Lower lobe of right lung (tissue), 2 donors: ENCODE measurements at places on chromosomes 1 and 21. TPM values are rescaled to one million over a fixed set of nuclear protein-coding genes. Genes with fewer than 3 reads are reported as not detected.

CRYBG2 gene
- total RNA-seq, result 2.1 TPM

ALX3 gene
- total RNA-seq, result not detected

LORICRIN gene
- not detected for total RNA-seq

ASAP3 gene
- total RNA-seq, result 34.5 TPM

PGD gene
- 213 TPM for total RNA-seq

KANK4 gene
- 4.4 TPM for total RNA-seq

CDA gene
- total RNA-seq, result 5.3 TPM

VWA5B1 gene
- 0.30 TPM for total RNA-seq

SMIM11 gene
- total RNA-seq, result 19.7 TPM

MCOLN3 gene
- total RNA-seq, result 7.6 TPM

LCE1D gene
- total RNA-seq, result not detected

ATAD3C gene
- total RNA-seq, result 7.8 TPM

BARHL2 gene
- total RNA-seq, result not detected

DNA sequence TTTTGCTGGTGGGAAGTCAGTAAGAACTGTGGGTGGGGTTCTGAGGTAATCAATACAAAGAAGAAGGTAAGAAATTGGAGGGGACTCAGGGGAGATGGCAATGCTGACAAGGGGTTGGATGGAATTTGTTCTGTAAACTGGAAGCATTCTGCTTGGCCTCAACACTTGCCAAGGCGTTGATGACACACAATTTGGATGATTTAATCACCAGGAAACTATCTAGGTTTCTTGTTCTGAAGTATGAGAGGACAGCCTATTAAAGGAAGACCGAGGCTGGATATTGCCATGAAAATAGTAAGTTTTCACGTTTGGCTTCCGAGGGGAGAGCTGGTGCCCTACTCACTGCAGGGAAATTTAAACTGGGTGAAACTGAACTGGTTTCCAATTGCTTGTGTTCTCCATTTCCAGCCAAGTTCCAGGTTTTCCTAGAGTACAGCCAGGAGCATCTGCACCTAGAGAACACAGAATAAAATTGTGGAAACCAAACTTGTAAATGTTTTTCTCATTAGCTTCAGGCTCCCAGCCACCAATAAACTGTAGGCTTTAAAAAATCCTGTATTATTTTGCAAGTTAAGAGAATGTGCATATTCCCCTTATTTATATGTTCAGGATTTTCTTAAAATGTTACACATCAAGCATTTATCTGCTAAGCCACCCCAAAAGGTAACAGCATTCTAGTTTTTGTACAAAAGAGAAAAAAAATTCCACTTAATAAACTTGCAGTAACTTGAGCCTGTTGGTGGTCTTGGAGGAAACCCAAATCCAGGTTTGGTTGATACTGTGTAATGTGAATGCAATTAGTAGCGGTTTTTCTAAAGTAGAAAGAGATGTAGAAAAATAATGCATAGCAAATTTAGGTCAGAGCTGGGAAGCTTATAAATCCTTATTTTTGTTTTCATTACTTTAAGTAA is 53.8 kb downstream of the ROR1 start:
- no peaks in the 10 kb centered on the region for H3K27me3 ChIP-seq
- DNase-seq, result no peak
- H3K27ac ChIP-seq, result no peak overlapping the region
- no peak overlapping the region for H3K4me3 ChIP-seq

DNA sequence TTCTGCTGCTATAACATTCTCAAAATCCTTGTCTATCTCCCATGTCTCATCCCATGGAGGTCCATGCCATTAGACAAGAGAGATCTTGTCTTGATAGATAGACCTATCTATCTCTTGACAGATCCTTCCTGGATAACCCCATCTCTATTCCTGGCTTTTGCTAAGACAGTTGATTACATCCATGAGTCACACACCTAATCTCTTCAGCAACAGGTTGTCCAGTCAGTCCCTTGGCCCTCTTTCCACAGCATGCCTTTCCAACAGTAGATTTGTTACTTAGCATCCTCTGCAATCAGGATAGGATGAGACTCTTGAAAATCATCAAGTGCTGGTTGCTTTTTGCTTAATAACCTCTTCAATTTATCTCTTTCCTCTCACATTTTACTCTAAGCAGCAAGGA is 46.6 kb downstream of the TRMT1L start:
- no peaks in the 10 kb centered on the region for H3K27me3 ChIP-seq
- H3K36me3 ChIP-seq, result no peaks in the 10 kb centered on the region
- H3K4me3 ChIP-seq, result no peak overlapping the region
- H3K4me1 ChIP-seq, result no peaks in the 10 kb centered on the region
- H3K27ac ChIP-seq, result no peak overlapping the region
- no peak for DNase-seq

DNA sequence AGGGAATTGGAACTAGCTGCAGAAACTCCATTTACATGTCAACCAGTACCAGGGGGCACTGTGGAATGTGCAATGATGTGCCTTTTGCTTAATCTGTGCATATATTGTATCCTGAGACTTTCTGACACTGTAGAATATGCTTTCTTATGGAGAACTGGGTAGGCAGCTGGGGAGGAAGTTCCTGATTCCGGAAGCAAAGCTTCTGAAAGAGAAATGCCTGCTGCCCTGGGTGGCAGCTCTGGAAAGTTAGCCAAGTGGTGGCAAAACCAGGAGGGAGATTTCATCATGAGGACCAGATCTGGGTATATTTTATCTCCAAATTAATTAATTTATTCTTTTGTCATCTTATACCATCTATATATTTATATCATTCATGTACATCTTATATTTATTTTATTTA is 116.7 kb downstream of the XCL2 start:
- no peaks in the 10 kb centered on the region for H3K27me3 ChIP-seq
- H3K4me1 ChIP-seq, result peaks cover 7% of the 10 kb centered on the region
- DNase-seq, result no peak
- H3K36me3 ChIP-seq, result no peaks in the 10 kb centered on the region
- H3K4me3 ChIP-seq, result no peak overlapping the region

GRCh38 chr1:198909973-198910372 is 271.1 kb downstream of the PTPRC start:
- peaks cover 10% of the 10 kb centered on the region for H3K4me1 ChIP-seq
- no peak overlapping the region for H3K27ac ChIP-seq
- no peak overlapping the region for H3K4me3 ChIP-seq
- H3K27me3 ChIP-seq, result no peaks in the 10 kb centered on the region

DNA sequence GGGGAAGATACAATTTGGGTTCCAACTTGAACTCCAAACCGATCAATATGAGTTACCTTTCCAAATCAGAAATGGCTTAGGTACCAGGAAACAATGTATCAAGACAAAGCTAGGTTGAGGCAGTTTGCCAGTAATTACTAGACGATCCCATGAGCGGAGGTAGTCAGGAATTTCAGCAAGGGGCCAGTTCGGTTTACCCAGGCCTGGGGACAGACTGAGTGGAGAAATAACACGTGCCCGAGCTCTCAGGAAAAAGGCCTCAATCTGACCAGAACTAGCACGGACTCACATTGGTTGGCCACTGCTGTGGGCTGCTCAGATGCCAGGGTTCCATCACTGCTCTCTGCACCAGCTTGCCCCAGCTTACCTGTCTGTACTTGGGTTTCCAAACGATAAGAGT is 15.3 kb downstream of the CLSTN1 start:
- H3K4me3 ChIP-seq, result no peak overlapping the region
- H3K27ac ChIP-seq, result no peak overlapping the region
- H3K27me3 ChIP-seq, result no peaks in the 10 kb centered on the region
- no peaks in the 10 kb centered on the region for H3K36me3 ChIP-seq
- peaks cover 19% of the 10 kb centered on the region for H3K4me1 ChIP-seq
- DNase-seq, result no peak

GRCh38 chr1:204426035-204426436 is 14.4 kb upstream of the PPP1R15B start:
- no peak overlapping the region for H3K27ac ChIP-seq
- DNase-seq, result no peak
- no peaks in the 10 kb centered on the region for H3K4me1 ChIP-seq

- no peaks in the 10 kb centered on the region for H3K27me3 ChIP-seq
- no peaks in the 10 kb centered on the region for H3K36me3 ChIP-seq
- H3K4me1 ChIP-seq, result peaks cover 38% of the 10 kb centered on the region
- no peak overlapping the region for H3K27ac ChIP-seq
- H3K4me3 ChIP-seq, result no peak overlapping the region
- no peak for DNase-seq
Observed at GRCh38 chr1:64519901-64520300, 50.0 kb downstream of the CACHD1 start.

- no peaks in the 10 kb centered on the region for H3K36me3 ChIP-seq
- DNase-seq, result no peak
- H3K27me3 ChIP-seq, result no peaks in the 10 kb centered on the region
- no peak overlapping the region for H3K4me3 ChIP-seq
Observed at GRCh38 chr1:12130466-12131130, 36.2 kb upstream of the TNFRSF1B start.

- peaks cover 47% of the 10 kb centered on the region for H3K4me1 ChIP-seq
- H3K27ac ChIP-seq, result peak overlapping the region; percentile 58
- H3K4me3 ChIP-seq, result no peak overlapping the region
- H3K36me3 ChIP-seq, result no peaks in the 10 kb centered on the region
- DNase-seq, result no peak
Observed at GRCh38 chr1:109802136-109802900, 38.6 kb upstream of the EPS8L3 start.

DNA sequence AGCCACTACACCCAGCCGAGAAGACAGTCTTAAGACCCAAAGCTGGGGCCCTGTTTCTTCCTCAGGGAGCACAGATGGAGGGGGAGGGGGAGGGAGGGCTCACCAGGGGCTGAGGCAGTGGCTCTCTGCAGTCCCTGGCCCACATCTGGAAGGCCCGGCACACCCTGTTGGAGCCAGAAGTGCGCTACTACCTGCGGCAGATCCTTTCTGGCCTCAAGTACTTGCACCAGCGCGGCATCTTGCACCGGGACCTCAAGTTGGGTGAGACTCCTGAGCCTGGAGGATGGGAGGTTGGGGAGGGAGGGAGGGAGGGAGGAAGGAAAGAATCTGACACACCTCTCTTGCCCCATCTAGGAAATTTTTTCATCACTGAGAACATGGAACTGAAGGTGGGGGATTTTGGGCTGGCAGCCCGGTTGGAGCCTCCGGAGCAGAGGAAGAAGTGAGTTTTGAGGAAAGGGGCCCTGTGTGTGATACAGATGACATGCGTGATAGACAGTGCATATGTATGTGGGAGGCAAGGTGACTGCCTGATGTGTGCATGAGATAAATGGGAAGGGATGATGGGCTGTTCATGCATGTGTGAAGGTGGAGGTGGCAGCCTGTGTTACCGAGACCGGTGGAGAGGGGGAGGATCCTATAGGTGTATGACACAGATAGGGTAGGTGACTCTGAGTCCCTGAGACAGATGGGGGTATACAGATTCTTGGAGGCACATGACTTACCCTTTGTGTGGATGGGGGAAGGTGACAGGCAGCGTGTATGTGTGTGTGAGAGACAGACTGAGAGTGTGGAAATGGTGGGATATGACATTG is 1.5 kb downstream of the PLK3 start:
- no peaks in the 10 kb centered on the region for H3K27me3 ChIP-seq
- H3K4me1 ChIP-seq, result peaks cover 67% of the 10 kb centered on the region
- H3K4me3 ChIP-seq, result peak overlapping the region; percentile 83
- DNase-seq, result peak; percentile 54
- peaks cover 42% of the 10 kb centered on the region for H3K36me3 ChIP-seq

DNA sequence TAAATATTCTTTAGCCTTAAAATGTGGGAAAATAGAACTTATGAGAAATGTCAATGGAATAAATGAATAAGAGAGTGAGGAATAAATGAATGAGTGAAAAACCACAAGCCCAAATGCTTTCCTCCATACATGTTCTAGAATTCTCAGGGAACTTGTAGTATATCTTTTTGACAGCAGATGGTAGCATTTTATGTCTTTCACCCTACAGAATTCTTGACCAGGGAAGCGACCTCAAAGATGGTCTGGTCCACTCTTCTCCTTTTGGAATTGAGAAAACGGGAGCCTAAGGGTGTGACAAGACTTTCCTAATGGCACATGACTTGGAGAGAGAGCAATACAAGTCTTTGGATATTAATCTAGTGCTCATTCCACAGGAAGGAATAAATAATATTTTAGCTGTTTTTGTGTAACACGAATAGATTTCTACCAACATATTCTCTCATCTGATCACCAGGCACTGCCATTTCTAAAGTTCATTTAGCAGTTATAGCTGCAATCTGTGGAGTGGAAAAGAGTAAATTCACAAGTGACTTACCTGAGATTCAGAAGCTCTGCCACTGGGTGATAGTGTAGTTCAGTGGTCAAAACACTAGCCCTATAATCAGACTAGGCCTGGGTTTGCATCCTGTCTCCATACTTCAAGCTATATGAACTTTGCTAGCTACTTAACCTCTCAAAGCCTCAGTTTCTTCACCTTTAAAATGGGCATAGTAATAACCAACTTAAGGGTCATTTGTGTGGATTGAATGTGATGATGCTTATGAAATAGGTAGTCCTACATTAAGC is 15.0 kb upstream of the F5 start:
- no peaks in the 10 kb centered on the region for H3K36me3 ChIP-seq
- H3K27me3 ChIP-seq, result no peaks in the 10 kb centered on the region
- H3K27ac ChIP-seq, result no peak overlapping the region
- no peak for DNase-seq

DNA sequence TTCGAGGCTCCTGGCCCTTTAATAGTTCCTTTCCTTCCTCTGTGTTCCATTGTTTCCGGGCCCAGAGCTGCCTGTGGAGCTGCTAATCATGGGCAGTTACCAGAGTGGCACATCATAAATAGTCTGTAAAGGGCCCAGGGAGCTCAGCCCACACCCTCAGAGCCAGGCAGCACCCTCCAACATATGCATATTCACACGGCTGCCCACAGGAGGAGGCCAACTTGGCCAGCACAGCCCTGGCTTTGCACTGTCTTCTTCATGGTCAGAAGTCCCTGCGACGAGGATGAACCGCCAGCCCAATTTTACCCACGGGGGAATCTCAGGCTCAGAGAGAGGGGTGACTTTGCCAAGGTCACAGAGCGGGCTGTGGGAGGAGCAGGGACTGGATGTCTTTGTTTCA is 172.5 kb downstream of the TRABD2B start:
- no peaks in the 10 kb centered on the region for H3K27me3 ChIP-seq
- H3K36me3 ChIP-seq, result no peaks in the 10 kb centered on the region
- no peak overlapping the region for H3K27ac ChIP-seq
- H3K4me3 ChIP-seq, result no peak overlapping the region

DNA sequence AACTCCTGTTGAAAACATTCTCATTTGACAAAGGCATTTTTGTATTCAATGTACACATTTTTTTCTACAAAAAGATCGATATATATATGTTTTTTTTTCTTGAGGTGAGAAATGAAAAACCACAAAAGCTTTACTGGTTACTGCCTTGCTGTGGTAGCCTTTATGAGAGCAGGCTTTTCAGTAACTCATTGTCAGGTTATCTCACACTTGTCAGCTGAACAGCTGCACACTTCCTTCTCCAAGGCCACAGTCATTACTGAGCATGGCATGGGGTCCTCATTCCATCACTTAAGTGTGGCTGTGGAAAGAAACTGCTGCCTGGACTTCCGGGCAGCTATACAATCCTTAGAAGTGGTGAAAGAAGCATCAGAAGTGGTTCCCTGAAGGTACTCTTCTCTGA is 169.3 kb upstream of the ZP4 start:
- no peak overlapping the region for H3K27ac ChIP-seq
- H3K4me3 ChIP-seq, result no peak overlapping the region
- H3K36me3 ChIP-seq, result no peaks in the 10 kb centered on the region
- DNase-seq, result no peak
- no peaks in the 10 kb centered on the region for H3K27me3 ChIP-seq

- no peaks in the 10 kb centered on the region for H3K27me3 ChIP-seq
- peak overlapping the region; percentile 93 for H3K27ac ChIP-seq
- no peaks in the 10 kb centered on the region for H3K36me3 ChIP-seq
- H3K4me1 ChIP-seq, result peaks cover 26% of the 10 kb centered on the region
- DNase-seq, result peak; percentile 65
Observed at GRCh38 chr1:21175670-21176581, 771 bp downstream of the EIF4G3 start.
